Choroid plexus epithelial cell (primary cell): ENCODE measurements at places on chromosomes 13 and 19.

DNA sequence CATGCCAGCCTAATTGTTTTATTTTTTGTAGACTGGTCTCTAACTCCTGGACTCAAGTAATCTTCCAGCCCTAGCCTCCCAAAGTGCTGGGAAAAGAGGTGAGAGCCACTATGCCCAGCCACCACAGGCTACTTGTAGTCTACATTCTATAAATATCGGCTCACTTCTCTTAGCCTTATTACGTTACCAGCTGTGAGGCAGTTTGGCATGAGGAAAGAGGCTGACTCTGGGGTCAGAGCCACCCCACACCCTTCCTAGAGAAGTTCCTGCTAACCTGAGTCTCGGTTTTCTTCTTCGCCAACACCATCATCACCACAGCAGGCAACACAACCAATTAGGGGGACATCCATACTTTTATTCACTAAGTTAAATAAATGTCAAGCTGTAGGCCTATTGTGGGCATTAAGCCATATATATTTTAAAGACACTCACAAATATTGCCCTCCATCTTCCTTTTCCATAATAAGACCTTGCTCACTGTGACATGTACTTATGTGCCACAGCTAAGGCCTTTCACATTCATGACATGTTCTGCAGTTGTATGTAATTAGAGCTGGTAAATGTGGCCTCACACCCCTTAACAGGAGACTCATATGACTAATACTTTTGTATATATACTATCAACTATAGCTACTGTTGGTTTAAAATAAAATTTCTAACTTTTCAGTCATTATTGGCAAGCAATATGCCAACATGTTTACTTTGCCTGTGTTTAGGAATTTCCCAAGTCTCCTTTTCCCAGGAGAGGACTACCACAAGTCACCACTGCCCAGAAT lies 5.7 kb downstream of the SLC25A30 start:
- no peak for DNase-seq

DNA sequence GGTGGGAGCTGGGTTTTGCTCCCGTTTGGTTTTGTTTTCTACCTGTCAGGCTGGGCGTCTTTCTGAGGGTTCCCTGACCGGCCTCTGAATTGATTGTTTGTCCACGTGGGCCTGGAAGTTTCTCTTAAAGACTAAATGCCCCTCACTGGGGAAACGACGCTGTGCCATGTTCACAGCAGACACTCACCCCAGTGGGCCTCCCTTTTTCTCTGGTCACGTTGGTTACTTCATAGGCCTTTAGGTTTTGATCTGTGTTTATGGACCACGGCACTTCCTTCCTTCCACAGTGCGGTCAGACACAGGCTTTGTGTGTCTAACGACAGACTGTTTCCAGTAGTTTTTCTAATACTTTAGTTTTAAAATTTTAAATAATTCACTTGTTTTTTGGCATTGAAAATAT lies 20.1 kb upstream of the NDUFS7 start:
- no peak for DNase-seq

DNA sequence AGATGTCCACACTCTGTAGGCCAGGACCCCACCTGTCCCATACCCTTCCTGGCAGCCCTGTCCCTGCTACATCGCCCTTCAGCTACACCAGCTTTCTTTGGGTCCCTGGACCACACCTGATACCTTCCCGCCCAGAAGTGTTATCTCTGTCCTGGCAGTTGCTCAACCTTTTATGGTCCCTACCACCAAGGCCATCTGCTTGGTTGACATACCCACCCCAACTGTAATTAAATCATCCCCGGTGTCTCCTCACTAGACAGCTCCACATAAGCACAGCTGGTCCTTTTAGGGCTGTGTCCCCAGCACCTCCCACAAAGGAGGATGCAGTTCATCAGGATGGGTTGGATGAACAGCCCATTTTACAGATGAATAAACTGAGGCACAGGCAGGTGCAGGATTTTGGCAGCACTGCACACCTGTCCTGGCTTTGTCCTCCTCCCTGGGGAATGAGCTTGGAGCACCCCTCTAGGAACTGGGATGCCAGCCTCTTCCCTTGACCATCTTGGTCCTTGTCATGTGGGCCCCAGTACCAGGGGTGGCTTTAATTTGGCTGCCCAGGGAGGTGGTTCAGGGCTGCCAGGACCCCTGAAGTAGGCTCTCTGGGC lies 12.9 kb downstream of the NACC1 start:
- no peak for DNase-seq

GRCh38 chr13:23736541-23736940 lies 152.7 kb downstream of the MIPEP start:
- DNase-seq, result no peak

- no peak for DNase-seq
Measured at GRCh38 chr13:110000534-110001345, 214.4 kb upstream of the IRS2 start.

- DNase-seq, result no peak
Measured at GRCh38 chr13:90281709-90282108, 1065.8 kb upstream of the MIR17HG start.

GRCh38 chr13:66323745-66324347 lies 906.3 kb downstream of the PCDH9 start:
- peak; percentile 9 for DNase-seq

GRCh38 chr19:43534816-43535761 lies 2.1 kb downstream of the ZNF575 start:
- peak; percentile 75 for DNase-seq

- DNase-seq, result no peak
Measured at GRCh38 chr13:44309794-44310757, 63.5 kb upstream of the SERP2 start.

GRCh38 chr19:18203408-18203862 lies 407 bp downstream of the RAB3A start:
- DNase-seq, result no peak

- DNase-seq, result no peak
Measured at GRCh38 chr19:3660493-3661219, 34.1 kb upstream of the CACTIN start.

GRCh38 chr13:113091891-113092775 lies 13.5 kb upstream of the F7 start:
- DNase-seq, result no peak

GRCh38 chr13:110590577-110590976 lies 24.8 kb upstream of the NAXD start:
- DNase-seq, result no peak

DNA sequence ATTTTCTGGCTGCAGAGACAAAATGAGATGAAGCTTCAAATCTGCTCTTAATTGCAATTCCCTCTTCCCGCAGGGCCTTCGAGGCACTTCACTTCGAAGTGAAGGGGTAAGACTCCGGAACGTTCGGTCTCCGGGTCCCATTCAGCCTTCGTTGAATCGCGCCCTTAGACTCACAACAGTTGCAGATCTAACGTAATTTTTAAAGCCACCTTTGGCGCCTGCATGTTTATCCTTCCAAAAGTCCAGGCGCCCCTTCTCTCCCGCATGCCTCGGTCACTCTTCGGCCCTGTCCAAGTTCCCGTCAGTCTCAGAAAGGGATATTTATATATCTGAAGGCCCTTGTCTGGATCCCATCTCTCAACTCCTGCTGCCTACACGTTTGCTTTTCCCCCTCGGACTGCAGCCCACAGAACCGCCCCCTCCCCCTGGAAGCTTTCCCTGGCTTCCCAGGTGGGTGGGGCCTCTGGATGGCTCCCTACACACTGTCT lies 915 bp upstream of the KCTD12 start:
- DNase-seq, result no peak
